Stimulated activated CD4-positive, alpha-beta T cell treated with anti-CD3 and anti-CD28 coated beads, Interleukin-1b, Interleukin-23, amount 100 ng/mL, for 24 hours (primary cell): ENCODE measurements at places on chromosomes 6 and 20.

- no peak for DNase-seq
Measured at GRCh38 chr6:95364016-95364604, 213.2 kb upstream of the MANEA start.

DNA sequence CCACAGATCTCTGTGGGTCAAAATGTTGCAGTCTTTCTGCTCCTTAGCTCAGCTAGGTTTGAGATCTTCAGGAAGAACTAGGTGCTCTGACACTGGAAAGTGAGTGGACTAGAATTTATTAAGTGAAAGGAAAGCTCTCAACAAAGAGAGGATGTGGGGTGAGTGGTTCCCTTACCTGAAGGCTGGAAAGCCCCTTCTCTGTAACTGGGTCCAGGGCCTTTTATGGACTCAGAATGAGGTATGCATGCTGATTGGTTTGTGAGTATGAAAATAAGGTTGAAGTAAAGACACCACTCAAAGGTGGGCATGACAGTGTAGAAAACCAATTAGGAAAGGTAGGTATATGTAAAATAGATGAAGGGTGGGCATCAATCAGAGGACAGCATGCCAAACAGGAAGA, 485.5 kb downstream of the CD109 start:
- no peak for DNase-seq

DNA sequence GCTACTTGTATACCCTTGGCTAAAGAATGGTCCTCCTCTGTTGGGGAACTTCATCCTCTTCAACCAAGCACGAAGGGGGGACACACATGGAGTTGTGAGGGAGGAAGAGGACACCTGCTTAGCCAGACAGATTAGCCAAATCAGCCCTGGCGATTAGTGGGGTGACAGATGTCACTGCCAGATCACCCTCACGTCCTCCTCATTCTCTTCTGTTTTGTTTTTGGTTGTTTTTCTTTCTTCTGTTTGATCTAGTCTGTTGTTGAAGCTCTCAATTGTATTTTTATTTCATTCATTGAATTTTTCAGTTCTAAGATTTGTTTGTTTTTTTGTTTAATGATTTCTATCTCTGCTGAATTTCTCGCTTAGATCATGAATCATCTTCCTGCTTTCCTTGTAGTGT, 27.5 kb upstream of the NKX2-4 start:
- DNase-seq: no peak

- no peak for DNase-seq
Measured at GRCh38 chr6:8578006-8578405, 142.7 kb upstream of the SLC35B3 start.

DNA sequence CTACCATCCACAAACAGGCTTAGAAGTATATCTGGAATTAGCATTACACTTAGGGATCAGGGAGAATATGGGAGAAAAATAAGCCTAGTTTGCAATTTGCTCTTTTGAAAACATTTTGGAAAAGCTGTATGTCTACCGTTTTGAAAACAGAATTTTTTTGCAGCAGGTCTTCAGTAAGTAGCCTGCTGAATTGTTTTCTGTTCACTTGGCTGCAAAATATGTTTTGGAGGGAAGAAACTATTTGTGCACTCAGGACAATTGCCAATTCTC, 39.6 kb downstream of the ILRUN start:
- no peak for DNase-seq

GRCh38 chr6:138914701-138915100, 73.4 kb downstream of the REPS1 start:
- no peak for DNase-seq

- no peak for DNase-seq
Measured at GRCh38 chr20:51494241-51495110, 48.0 kb downstream of the NFATC2 start.

DNA sequence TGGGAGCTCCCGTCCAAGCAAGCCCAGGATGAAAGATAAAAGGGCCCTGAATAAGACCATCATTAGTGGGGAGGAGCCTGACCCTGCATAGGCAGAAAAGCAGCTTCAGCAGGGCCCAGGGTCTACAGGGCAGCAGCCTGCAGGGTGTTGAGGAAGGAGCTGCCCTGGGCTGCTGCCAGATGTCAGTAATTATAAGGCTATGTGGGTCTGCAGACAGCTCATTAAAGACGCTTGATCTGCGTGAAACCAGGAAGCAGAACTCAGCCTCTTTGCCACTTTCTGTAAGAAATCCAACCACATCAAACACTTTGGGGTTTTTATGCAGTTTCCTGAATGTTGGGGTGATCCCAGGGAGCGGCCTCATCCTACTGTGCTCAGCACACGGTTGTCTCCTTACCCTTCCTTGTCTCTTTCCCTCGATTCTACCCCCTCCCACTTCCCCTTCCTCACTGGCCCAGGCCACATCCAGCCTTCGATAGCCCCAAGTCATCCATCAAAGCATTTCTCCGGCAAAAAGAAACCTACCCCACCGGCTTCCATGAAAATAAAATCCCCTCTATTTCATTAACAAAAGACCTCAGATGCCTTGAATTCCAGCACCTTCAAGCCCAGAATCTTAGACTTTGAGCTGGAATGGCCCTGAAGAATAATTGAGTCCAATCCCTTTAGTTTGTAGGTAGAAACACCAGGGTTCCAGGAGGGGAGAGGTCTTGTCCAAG, 1.0 kb upstream of the TGM6 start:
- DNase-seq: no peak

GRCh38 chr6:5260111-5260620, 584 bp downstream of the LYRM4 start:
- peak; percentile 54 for DNase-seq

GRCh38 chr6:83303426-83303825, 110.3 kb downstream of the RWDD2A start:
- DNase-seq: no peak

- no peak for DNase-seq
Measured at GRCh38 chr6:7171733-7172132, 64.0 kb downstream of the RREB1 start.
